ENCODE measurements at places on chromosomes 4 and X.
A peak's percentile ranks its signal among the peaks of the same experiment; 100 is the strongest.

DNA sequence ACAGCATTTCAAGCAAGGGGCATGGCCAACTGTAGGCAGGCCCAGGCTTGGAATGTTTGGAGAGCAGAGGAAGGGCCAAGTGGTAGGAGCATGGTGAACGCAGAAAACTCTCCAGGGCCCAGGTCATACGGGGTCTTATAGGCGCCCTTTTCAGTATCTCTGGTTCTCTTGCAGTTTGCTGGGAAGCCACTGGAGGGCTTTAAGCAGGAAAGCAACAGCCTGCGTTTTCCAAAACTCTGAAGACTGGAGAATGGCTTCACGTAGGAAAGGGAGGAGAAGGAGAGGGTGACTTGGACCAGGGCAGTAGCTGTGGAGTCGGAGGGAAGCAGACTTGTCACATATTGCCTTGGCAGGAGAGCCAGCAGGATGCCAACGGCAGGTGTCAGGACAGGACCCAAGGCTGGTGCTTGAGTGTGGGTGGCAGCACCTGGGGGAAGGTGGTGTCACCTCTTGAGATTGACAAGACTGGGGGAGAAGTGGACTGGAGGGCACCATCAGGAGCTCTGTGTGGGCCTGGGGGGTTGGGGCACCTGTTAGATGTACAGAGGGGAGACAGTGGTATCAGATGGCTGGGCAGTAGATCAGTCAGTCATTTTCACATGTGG, 21.9 kb downstream of the TKTL1 start:
- DNase-seq, result peak; percentile 28

DNA sequence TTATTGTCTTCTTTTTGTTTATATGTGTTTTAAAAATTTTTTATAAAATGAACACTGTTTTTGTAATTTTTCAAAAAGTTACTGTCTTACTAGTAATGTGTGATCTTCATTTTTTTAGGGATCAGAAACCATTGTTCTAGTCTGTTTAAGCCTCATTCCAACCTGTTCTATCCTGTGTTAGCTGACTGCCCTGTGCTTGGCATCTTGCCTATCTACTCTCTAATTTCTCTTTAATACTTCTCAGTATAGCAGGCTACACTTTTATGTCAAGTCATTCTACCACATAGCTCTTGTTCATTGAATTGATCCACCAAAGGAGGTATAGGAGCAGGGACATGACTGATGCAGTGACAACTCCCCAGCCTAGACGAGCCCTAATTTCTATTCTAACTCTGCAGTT, 70.2 kb upstream of the PLS3 start:
- no peak for DNase-seq

GRCh38 chrX:94400488-94400887, 726.5 kb downstream of the FAM133A start:
- DNase-seq, result no peak

GRCh38 chr4:81494031-81494431, 22.3 kb upstream of the RASGEF1B start:
- DNase-seq, result peak; percentile 31

DNA sequence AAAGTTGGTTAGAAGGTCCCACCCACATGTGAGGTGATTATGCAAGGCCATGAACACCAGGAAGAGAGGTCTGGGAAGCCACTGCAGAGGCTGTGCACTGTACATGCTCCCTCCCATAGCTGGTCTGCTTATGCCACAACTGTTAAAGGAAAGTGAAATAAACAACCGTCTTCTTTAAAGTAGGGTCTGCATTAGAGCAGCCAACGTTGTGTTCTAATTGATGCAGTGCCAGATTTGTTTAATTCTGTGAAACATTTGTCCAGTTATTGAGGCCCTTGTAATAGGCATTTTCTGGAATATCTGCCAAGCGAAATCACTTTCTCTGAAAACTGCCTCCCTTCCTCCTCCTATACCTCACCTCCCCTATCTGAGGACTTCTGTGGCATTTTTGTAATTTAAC, 224.0 kb upstream of the LNX1 start:
- no peak for DNase-seq

DNA sequence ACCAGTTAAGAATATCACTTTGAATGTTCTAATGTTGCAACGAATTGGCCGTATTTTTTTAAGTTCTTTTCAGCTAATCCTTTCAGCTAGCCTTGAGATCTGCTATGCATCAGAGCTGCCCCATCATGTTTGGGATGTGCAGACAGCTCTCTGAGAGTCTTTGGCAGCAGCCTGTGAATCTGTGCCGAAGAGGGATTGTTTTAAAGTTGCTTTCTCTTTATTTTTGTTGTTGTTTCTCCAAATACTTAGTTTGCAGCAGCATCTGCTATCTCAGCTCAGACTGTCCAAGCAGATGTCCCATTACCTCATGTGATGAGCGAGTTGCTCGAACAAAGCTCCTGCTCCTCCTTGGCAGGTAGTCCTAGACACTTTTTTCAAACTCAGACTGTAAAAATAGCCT, 1002.5 kb upstream of the INTU start:
- no peak for DNase-seq

- peak; percentile 76 for DNase-seq
These were observed 58.5 kb upstream of the PRDM8 start for GRCh38 chr4:80138551-80139538.

DNA sequence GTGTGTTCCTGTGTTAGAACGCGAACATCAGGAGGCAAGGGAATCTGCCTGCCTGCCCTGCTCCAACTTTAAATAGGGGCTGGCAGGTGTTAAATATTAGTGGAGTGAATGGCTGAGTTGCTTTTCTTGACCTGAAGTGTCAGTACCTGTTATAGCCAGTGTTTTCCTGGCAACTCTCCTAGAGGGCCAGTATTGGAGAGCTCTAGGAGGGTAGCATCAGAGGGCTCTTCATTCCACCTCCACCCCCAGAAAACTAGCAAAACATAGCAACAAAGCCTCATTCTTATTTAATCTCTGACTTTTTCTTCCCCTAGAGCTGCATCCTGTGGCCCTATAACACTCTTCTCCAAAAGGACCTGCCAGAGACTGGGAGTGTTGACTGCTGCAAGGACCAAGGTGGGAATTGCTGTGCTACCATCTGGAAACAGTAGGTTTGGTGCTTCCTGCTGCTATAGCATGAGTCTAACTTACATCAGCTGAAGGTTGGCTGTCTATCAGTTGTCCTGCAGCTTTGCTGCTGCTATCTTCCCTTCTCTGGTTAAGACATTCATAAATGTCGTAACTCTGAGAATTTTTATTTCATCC, 33.5 kb downstream of the SGMS2 start:
- no peak for DNase-seq

DNA sequence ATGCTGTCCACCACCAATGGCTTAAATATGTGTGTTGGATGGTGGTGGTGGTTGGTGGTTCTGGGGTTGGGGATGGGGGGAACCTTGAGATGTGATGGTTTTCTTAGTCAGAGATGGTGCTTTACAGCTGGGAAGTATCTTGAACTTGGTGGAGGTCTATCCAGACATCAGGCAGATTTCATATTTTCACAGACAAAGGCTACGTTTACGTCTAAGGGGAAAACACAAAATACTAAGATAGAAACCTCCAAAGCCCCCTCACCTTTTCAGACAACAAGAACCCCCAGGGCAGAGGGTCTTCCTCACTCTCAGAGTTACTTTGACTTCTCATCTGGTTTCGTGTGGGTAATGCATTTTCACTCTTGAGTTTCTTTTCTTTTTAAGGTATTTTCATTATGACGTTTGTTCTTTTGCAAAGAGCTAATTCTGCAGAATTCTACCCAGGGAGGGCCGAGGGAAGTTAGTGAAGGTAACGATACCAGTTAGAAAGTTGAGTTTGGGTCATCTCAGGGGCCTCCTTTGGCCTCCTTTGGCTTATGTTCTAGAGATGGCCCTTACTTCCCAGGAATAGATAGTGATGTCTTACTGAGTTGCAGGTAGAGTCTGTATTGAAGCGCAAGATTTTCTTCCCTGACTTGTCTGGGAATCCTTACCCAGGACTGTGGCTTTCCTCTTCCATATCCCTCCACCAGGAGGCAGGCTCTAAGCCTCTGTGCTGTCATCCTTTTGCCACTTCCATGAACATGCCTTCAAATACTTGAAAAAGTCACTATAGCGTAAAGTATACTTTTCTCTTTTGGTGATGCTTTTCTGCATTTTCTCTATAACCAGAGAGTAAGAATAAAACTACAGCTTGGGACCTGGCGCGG, 31.9 kb downstream of the RHOH start:
- DNase-seq, result peak; percentile 40

Data from choroid plexus epithelial cell (primary cell).